ENCODE measurements at places on chromosomes 3 and 15.

- DNase-seq = no peak
Measured at GRCh38 chr15:42533246-42533645, 15.3 kb downstream of the LRRC57 start.

DNA sequence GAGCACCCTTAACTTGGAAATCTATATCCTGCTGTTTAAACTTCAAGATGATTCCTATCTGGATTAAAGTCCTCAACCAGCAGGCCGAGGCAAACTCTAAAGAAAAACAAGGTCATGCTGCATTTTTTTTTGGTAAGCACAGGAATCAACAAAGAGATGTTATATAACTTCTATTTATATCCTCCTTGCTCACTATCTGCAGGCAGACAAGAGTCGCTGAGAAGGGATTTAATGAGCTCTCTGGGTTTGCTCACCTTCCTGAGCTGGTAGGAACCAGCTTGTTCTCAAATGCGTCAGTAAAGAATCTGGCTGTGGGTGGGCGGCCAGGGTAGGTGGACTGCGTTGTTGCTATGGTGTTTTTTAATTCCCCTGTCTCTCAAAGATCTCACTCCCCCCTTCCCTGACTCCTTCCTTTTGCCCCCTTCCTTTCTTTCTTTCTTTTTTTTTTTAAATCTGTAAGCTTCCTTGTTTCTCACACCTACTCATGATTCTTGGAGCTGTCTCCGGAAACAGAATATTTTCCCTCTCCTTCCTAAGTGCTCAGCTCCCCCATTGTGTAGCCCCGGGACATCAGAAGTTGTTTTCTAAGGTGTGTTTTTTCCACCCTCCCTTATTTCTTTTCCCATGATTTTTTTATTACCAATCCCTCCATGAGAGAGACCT, 228.8 kb upstream of the BHLHE40 start:
- no peak for DNase-seq

DNA sequence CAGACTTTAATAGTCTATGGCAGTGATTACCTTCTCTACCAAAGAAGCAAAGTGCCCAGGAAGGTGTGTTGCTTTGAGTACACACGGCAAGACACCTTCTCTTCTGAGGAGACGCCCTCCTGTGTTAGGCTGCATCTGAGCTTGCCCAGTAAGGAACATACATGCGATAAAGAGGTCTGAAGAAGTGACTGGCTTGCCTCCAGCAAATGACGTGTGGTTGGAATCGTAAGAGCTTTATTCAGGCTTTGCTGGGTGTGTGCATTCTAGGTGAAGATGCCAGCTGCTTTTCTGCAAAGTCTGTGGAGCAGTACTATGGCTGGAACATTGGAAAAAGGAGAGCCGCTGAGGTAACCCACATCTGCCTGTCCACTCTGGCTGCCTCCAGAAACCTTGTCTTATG, 22.4 kb downstream of the MAP6D1 start:
- DNase-seq = no peak

GRCh38 chr15:78425643-78426042, 12.4 kb upstream of the IREB2 start:
- no peak for DNase-seq

DNA sequence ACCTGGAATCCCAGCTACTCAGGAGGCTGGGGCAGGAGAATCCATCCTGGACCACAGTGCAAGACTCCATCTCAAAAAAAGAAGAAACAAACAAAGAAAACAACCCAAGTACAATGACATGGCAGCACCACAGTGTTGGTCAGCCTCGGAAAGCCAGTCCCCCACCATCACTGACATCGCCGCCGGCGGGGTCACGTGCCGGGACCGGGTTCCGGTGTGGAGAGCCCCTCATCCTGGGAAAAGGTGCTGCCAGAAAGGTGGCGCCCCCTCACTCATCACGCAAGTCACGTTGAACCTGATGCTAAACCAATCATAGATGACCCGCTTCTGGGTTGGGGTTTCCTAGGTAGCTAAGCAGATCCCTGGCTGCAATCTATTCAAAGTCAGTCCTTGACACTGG, 17.8 kb downstream of the QRICH1 start:
- DNase-seq = no peak

GRCh38 chr3:189975391-189975990, 145.2 kb downstream of the P3H2 start:
- DNase-seq = no peak

DNA sequence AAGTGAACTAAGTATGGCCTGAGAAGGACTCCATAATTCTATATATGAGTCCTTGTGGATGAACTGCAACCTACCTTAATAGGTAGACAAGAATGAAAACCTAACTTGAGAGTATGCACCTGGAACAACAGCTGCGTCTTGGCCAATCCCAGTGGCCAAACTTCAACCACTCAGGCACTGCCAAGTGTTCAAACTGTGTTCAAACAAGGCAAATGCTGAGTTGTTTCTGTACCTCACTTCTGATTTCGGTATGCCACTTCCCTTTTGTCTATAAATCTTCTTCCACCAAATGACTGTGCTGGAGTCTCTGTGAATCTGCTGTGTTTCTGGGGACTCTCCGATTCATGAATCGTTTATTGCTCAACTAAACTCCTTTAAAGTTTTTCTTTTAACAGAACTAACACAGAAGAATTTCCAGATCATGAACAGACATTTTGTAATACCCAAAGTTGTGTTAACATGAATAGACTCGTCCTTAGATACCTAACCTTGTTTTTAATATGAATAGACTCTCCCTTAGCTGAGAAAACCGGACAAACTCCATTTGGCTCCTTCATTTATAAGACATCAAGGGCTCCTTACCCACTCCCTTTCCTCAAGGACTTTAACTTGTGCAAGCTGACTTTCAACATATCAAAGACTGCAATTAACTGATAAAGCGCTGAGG, 4.1 kb downstream of the ZNF717 start:
- no peak for DNase-seq

GRCh38 chr15:100255644-100256043, 86.1 kb downstream of the ADAMTS17 start:
- no peak for DNase-seq

DNA sequence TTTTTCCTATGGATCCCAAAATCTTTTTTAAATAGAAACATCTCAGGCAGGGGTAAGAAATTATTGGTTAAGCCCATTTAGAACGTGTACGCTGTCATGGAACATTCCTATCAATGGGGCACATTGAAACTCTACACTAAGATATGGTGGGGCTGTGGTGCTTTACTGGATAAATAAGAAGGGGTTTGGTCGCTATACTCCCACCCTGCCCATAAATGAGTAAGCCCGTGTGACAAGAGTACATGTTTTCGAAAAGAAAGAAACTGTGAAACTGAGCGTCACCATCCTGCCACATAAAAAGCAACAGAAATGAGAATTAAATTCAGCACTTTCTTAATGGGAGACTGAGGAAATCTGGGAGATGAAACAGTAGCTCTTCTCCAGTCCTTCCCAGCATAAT, 929.7 kb upstream of the CFAP20DC start:
- DNase-seq = no peak

GRCh38 chr15:45714590-45715488, 80.0 kb downstream of the SQOR start:
- DNase-seq = no peak

DNA sequence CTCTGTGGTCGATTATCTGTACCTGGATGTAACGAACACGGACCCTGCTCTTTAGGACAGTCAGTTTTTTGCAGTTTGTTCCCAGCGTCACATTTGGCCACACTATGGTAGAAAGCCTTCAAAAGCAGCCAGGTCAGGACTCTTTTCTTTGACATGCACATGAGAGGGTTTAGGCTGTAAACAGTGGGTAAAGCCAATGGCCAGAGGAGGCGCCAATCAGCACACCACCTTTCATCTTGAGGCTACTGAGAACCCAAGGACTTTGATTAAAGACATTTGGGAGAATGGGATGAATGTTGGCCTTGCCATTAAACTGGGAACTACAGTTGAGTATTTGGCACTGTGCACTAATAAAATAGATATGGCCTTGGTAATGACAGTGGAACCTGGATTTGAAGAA, 225.9 kb downstream of the OXSM start:
- no peak for DNase-seq

DNA sequence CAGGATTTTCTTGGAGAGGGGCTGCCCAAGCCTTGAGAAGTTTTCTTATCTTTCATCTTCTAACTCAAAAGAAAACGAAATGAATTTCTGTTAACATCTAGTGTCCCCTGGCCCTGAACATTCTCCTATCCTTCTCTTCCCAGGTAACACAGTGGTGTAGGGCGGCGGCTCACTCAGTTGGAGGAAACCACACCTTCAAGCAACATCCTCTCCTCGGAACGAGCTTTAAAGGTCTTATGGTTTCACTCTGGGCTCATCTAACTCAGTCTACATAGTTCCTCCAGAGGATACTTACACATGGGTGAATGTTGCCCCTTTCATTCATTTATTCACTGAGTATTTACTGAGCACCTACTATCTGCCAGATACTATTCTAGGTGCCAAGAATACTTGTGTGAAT, 31.0 kb upstream of the KLHL6 start:
- no peak for DNase-seq

- DNase-seq = no peak
Measured at GRCh38 chr3:141440942-141441341, 45.9 kb upstream of the RASA2 start.

DNA sequence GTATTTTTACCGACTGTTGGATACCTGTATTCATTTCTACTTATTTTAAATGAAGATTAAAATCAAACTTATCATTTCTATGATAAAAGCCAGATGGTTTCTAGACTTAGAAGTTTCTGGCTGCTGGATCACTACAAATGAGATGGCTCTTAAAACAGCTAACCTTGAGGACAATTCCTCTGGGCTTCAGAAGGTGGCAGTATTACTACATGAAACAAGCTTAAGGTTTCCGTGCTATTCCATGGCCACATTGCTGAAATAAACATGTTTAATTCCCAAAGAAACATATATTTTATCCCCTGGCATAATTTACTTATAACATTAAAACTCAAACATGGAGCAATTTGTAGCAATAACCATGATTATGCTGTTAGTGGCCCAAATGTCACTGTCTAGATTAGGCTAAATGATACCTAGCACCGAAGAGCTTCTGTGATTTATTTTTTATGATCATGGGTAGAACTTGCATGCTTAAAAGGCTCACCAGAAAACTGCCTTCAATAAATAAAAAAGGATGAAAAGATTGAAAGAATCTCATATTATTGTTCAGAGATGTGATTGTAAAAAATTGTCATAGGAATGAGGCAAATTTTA, 204.0 kb upstream of the NANOGP8 start:
- DNase-seq = no peak

- DNase-seq = no peak
Measured at GRCh38 chr3:185929192-185930151, 8.3 kb downstream of the TRA2B start.

- DNase-seq = peak; percentile 17
Measured at GRCh38 chr3:71725271-71725991, at the start of gene EIF4E3. TSS of gene EIF4E3 (minus strand) at chr3:71725402. CDS start at chr3:71725367, 35 bp downstream.

GRCh38 chr3:47015151-47015550, 35.7 kb downstream of the NBEAL2 start:
- DNase-seq = no peak

DNA sequence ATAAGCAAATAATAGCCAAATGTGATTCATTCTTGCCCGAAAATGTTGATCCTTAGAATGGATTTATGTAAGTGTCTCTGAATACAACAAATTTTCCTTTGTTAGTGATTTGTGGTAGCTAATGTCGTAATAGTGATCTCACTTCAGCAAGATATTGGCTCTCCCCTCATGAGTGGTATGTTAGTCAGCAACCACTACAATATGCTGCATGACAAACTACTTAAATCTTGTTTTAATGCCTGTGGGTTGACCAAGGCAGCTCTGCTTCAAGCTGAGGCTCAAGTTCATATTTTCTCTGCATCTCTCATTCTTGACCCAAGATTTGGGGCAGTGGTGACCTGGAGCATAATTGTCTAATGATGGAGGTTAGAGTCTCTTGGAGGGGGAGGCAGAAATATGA, 49.8 kb upstream of the GALNT15 start:
- no peak for DNase-seq

DNA sequence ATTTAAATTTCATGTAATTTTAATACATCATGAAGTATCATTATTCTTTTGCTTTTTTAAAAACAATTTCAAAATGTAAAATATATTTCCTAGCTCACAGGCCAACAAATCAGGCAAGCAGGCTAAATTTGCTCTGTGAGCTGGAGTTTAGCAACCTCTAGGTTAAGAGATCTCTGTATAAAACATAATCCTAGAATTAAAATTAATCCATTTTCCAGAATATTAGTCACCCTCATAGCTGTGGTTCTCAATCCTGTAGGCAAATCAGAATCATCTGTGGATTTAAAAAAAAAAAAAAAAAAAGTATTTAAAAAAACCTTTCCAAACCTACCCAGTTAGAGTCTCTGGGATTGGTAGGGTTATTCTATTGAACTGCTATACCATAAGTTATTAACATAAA, 209.7 kb downstream of the MINAR1 start:
- DNase-seq = no peak

- no peak for DNase-seq
Measured at GRCh38 chr15:75199357-75199940, 2.2 kb upstream of the C15orf39 start.

DNA sequence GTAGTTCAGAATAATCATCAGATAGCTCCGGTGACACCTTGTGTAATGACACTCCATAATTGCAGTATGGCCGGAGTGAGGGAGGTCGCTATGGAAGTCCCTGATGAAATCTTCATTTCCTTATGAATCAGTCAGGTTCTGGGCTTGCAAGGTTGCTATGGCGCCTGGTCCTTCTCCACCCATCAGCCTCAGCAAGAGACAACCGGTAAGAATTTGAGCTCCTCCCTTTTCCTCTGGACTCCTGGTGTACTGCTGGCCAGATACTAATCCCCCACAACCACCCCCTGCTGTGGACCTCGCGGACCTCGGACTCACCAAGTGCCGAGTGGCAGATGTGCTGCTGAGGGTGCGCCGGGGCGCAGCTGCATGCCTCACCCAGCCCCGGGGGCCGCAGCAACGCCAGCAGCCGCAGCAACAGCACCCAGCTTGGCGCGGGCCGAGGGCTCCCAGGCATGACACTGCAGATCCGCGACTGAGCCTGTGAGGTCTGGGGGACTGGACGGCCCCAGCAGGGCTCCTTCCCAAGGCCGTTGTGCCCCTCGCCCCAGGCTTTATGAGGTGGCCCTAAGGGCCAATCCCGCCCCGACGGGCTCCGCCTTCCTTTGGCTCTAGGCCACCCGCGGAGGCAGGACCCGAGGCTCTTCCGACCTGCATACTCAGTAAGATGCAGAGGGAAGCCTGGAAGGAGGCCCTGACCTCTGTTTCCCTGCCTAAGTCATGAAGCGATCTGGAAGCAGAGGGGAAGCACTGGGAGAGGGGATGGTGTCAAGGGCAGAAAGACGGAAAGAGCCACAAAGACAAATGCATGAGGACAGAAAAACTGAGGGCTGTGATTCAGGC, at the start of gene TIMP4:
Gene TIMP4 (minus strand): TSS at position 526 of the 840 bp plus-strand sequence. CDS start 72 bp downstream, at position 454.
- DNase-seq = no peak

All from stimulated activated CD8-positive, alpha-beta memory T cell treated with anti-CD3 and anti-CD28 coated beads, Interleukin-15, amount 100 ng/mL, for 4 hours (primary cell).